ENCODE measurements at places on chromosomes 16 and 17. TPM values are rescaled to one million over a fixed set of nuclear protein-coding genes. Genes with fewer than 3 reads are reported as not detected.

Gene ADAT1
- 57.2 TPM for total RNA-seq

Gene TMEM92
- 0.09 TPM for total RNA-seq

Gene COG4
- total RNA-seq, result 72.5 TPM

Gene KCNG4
- not detected for total RNA-seq

Gene MYL11
- not detected for total RNA-seq

DNA sequence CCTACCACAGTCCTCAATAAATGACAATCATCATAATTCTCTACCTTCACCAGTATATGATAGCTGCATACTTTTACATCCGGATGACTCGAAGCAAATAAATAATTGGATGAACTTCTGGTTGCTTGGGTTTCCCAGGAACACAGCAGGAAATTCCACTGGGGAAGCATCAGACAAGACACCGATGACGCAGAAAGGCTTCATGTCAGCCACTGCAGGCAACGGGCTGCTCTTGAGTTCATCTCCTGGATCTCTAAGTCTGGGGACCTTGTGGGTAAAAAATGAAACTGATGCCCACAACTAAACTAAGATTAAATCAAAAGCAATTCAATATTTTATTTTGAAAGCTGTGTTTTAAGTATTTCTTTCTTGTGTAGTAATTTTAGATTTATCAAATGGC, 472.1 kb upstream of the C16orf82 start:
- no peak for DNase-seq

GRCh38 chr16:53071748-53072301, 17.0 kb downstream of the CHD9 start:
- DNase-seq, result no peak

- no peak for DNase-seq
Observed at GRCh38 chr17:33076979-33077378, 85.3 kb downstream of the SPACA3 start.

GRCh38 chr16:57892041-57892440, 78.9 kb downstream of the CNGB1 start:
- DNase-seq, result no peak

DNA sequence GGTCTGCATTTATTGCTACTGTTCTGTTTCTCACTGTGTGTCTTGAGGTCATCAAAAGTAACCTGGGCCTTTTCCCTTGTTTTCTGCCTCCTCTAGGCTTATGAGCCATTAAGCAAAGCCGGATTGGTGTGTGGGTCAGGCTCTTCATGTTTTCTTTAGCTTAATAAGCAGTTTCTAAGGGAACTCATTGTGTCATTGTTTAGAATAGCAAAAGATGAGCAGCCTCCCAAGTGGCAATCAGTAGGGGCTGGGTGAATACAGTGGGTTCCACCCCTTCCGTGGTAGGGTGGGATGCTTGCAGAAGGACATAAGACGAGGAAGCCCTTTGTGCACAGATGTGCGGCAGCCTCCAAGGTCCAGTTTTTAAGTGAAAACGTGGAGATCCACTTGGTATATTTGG, 34.5 kb downstream of the ABCC1 start:
- DNase-seq, result no peak

GRCh38 chr17:8153525-8153956, 1.3 kb upstream of the PER1 start:
- DNase-seq, result no peak

GRCh38 chr17:41532947-41533570, 5.0 kb upstream of the KRT19 start:
- no peak for DNase-seq

DNA sequence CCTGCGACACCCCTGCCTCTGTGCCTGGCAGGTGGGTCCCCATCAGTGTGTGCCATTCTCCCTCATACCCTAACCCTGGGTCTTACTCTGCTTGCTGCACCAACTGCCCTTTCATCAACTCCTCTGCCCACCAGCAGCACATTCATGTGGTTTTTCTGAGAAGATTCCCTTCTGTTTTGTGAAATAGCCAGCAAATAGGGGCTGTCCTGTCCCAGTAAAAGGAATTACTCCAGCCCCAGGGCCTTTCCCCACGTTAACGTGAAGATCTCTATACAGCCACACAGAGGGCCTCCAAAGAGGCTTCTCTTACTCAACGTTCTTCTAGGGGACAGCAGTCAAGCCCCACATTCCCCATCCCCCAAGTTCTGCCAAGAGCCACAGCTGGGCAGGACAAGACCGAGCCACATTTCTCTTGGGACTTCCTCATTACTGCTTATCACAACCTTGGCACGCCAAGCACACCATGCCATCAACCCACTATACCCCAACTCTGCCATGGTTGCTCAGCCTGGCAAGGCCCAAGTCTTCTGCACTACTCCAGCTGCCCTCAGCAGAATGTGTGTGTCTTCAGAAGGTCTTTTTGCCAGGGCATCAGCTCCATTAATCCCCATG, 18.7 kb upstream of the CCL2 start:
- no peak for DNase-seq

Data from activated CD8-positive, alpha-beta memory T cell treated with anti-CD3 and anti-CD28 coated beads, Interleukin-2, amount 10 ng/mL, durations not matched to agents 7 days and 5 days (primary cell).